ENCODE measurements at places on chromosomes 6 and 20.
A peak's percentile ranks its signal among the peaks of the same experiment; 100 is the strongest.

DNA sequence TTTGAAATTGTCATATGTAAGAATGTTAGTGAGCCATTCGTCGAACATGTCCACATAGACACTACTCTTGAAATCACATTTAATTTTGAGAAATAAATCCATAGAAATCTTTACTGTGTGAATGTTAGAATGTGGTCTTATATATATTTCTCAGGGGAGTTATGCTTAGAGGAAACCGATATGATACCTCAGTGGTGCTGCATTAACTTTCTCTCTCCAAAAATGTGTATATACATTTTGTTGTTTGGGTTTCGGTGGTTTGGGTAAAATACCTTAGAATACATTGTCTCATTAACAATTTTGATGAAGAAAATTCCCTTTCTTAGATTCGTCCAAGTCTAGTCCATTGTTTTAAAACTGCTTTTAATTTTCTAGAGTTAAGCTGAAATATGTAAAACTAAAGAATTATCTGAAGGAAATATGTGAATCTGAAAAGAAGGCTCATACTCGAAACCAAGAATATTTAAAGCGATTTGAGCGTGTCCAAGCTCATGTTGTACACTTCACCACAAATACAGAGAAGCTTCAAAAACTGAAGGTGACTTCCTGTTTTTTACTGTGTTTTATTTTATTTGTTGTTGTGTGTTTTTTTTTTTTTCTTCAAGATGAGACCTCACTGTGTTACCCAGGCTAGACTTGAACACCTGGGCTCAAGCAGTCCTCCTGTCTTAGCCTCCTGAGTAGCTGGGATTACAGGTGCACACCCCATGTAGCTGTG, 10.3 kb downstream of the KIZ start:
- DNase-seq, result no peak

DNA sequence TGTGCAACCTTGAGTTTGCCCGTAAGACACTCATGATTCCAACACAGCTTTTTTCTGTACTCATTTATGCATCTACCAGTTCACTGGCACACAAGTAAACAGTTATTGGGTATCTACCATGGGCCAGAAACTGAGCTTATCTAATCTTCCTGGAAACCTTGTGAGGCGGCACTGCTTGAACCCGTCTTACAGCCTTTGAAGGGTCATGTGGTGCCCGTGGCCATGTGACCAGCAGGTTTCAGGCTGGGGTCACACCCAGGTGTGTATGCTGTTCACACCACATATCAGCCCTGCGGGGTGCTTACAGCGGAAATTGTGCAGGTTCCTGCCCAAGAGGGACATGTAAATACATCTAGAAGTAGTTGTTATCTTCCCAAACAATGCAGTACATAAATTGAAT, 6.1 kb downstream of the THBD start:
- DNase-seq, result no peak

DNA sequence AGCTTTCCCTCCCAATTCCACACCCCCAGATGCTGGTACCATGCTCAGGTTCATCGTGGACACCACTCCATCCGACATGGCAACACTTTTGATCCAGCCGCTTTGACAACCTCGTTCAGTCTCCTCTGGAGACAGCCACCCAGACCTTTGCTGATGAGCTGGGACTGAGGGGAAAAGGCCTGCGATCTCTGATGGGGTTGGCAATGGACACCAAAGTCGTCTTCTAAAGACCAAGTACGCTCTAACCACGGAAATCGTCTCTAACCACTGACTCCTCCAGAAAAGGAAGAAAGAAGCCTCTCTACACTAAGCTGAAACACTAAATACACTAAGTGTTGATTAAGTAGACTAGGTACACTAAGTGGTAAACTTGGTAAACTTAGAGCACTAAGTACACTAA, 26.1 kb upstream of the HLA-E start:
- DNase-seq, result no peak

DNA sequence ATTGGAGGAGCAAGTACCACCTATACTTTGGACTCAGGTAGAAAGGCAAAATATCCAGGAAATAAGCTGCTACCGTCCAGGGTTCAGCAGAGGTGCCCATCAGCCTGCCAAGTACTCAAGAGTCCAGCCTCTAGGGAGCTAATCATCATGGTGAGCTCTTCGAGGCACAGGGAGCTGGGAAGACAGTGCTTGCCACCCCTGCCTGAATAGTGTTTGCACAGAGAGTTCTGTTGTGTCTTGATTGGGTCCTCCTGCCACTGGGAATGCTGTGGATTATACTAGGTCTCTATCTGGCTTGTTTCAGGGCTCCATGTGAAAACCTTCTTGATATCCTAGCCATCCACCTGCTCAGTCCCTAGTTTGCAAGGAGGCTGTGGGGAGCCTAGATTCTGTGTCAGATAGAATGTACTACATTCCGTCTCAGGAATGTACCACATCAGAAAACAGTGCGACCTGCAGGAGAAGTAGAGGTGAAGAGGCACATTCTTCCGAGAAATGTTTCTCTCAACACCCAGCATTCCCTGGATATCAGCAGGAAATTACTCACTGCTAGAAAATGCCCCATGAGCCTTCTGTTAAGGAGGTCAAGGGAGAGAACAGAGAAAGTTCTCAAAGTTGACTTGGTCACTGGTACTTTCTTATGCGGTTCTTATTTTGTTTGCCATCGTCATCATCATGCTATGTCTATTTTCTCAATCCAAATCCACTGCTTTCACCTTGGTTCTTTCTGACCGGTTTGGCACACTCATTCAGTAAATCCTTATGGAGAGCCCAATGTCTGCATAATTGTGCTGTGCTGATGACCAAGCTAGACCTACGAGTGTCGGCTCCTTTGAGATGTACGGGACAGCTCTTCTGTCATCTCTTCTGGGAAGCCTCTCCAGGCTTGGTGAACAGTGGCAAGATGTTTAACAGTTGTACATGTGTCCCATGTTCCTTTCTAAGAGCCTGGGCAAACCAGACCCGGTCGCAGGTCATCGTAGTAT, 30.7 kb downstream of the PTPN1 start:
- DNase-seq, result peak; percentile 47

DNA sequence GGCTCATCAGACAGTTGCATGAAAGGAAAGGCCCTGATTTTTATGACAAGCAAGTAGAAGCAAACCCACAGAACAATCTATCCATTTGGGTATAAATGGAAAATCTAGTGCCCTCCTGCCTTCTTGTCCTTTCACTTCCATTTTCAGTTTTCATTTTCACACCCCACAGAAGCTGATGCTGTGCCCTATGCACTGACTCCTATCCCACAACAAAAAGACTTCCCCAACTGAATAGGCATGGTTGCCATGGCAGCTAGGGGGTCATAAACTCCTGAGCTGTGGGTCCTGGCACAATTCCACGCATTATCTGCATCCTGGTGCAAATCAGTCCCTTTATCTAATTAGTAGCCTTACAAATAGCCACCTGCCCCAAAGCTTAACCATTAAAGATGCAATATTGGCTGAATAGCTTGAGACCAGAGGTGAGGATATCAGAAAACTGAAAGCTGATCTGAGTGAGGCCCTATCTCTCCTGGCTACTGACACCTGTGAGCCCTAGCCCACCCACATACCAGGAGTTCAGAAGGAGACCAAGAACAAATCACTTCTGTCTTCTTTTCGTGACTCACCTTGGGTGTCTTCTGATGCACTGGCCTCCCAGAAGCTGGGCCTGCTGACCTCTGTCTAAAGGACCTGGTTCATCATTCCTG, 34.9 kb upstream of the HEY2 start:
- no peak for DNase-seq

GRCh38 chr6:1908784-1909183, 299.1 kb downstream of the FOXC1 start:
- DNase-seq, result no peak

DNA sequence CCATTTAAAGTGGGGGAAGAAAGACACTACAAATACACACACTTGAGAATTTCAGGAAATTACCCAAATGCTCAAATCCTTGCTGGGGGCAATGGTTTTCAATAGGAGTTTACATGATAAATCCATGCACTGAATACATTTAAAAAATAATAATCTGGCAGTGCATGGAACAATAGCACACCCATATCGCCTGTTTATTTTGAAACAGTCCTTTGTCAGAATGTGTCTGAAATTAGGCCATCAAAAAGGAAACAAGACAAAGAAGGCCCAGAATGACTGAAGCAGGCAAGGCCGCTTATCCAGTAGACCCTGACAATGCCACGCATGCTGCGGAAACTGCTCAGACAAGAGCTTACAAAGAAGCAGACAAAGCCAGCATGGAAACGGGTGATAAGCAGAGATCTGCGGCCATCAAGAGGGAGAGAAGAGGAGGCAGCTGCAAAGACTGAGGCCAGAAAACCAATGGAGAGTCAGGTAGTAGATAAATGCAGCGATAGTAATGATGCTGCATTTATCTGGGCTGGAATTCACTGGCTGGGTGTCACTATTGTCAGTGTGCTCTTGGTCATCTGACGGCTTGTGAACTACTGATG, 211.9 kb upstream of the CNR1 start:
- no peak for DNase-seq
